ENCODE measurements at places on chromosomes 4 and X. TPM values are rescaled to one million over a fixed set of nuclear protein-coding genes. Genes with fewer than 3 reads are reported as not detected.

SEC31A gene
- total RNA-seq = 337 TPM

BST1 gene
- 9.2 TPM for total RNA-seq

KCNIP4 gene
- not detected for total RNA-seq

SMIM31 gene
- not detected for total RNA-seq

GAGE13 gene
- total RNA-seq = not detected

AREG gene
- total RNA-seq = 54.3 TPM

CT45A2 gene
- total RNA-seq = not detected

FAM241A gene
- total RNA-seq = 7.5 TPM

LDOC1 gene
- total RNA-seq = 66.8 TPM

GPRIN3 gene
- total RNA-seq = 9.0 TPM

TMEM47 gene
- 366 TPM for total RNA-seq

MID2 gene
- 34.1 TPM for total RNA-seq

RASL11B gene
- 5.0 TPM for total RNA-seq

ALB gene
- not detected for total RNA-seq

ARAP2 gene
- total RNA-seq = 25.3 TPM

POU3F4 gene
- total RNA-seq = not detected

SPOCK3 gene
- not detected for total RNA-seq

ARR3 gene
- total RNA-seq = not detected

POU4F2 gene
- not detected for total RNA-seq

MAGEC2 gene
- not detected for total RNA-seq

GJB1 gene
- total RNA-seq = not detected

LARP1B gene
- total RNA-seq = 42.5 TPM

CT45A5 gene
- total RNA-seq = not detected

CXCL10 gene
- total RNA-seq = 1.3 TPM

FHDC1 gene
- total RNA-seq = 0.35 TPM

ESX1 gene
- not detected for total RNA-seq

CLCN4 gene
- total RNA-seq = 5.6 TPM

ZNF711 gene
- total RNA-seq = 6.4 TPM

PPP3CA gene
- total RNA-seq = 43.2 TPM

ANXA3 gene
- 24.0 TPM for total RNA-seq

All from thoracic aorta (tissue), 2 donors.